ENCODE measurements at places on chromosomes 3 and 15.

DNA sequence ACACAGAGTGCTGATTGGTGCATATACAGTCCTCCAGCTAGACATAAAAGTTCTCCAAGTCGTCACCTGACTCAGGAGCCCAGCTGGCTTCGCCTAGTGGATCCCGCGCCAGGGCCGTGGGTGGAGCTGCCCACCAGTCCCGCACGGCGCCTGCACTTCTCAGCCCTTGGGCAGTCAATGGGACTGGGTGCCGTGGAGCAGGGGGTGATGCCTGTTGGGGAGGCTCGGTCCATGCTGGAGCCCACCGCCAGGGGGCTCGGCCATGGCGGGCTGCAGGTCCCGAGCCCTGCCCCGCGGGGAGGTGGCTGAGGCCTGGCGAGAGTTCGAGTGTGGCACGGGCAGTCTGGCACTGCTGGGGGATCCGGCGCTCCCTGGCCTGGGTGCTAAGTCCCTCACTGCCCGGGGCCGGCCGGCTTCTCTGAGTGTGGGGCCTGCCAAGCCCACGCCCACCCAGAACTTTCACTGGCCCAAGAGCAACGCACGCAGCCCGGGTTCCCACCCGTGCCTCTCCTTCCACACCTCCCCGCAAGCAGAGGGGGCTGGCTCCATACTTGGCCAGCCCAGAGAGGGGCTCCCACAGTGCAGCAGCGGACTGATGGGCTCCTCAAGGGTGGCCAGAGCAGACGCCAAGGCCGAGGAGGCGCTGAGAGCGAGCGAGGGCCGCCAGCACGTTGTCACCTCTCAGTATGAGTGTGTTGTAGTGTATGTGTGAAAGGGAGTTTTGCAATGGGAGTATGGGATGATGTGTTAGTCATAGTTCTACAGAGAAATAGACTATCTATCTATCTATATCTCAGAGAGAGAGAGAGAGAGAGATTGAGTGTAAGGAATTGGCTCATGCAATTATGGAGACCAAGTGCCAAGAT lies 69.0 kb downstream of the UBE2E2 start:
- DNase-seq = no peak

DNA sequence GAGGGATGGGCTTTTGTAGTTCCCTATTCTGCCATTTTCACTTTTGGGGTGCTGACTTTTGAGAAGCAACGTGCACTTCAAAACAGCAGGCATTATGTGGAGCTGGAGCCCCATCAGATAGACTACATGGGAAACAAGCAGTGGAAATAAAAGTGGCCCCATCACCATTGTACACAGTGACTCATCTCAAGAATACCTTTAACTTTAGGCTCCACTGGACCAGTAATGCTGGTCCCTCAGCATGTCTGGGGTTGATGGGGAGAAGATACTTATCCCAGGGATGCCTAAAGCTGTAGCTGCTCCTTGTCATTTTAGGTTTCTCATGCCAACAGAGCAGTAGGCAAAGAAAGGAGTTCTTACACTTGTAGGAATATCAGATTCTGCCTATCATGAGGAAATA lies 45.0 kb downstream of the LSM3 start:
- no peak for DNase-seq

DNA sequence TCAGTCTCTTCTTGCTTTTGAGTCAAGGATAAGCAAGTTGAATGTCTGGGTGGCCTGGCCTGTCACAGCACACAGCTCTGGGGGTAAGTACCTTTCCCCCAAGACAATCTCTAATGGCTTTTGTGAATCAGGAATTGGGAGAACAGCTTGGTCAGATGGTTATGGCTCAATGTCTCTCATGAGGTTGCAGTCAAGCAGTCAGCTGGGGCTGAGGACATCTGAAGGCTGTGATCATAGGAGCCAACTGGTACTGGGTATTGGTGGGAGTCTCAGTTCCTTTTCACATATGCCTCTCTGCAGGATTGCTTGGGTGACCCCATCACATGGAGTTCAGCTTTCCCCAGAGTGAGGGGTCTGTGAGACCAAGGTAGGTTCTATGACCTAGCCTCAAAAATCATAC lies 33.0 kb upstream of the TMEM158 start:
- no peak for DNase-seq

DNA sequence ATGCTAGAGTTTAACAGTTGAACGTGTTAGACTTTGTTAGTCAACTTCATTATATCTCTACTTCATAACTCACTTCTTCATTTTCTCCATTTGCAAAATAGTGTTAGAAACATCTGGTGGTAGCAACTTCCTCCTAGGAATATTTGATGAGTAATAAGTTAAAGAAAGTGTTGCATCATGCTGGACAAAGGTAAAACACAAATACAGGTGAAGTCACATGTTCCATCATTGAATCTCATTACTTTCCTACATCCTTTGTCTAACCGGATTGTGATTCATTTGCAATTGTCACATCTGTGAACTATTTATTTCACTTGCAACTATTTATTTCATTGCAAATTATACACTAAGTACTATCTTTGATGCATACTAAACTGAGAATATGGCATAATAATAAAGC lies 186.5 kb downstream of the TUSC7 start:
- no peak for DNase-seq

DNA sequence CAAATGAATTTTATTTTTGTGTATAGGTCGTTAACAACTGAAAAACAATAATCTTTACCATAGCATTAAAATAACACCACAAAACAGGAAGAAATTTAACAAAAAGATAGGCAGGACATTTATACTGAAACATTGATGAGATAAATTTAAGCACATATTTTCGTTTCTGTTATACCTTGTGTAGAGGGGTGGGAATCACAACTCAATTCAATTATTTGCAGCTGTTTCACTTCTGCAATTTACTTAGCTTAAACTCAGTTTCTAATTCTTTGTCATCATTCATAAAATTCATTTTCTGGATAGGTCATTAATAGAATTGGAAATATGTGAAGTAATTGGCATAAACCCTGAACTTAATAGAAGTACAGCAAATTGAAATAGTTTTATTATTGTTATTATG lies 42.3 kb downstream of the TP63 start:
- DNase-seq = no peak

DNA sequence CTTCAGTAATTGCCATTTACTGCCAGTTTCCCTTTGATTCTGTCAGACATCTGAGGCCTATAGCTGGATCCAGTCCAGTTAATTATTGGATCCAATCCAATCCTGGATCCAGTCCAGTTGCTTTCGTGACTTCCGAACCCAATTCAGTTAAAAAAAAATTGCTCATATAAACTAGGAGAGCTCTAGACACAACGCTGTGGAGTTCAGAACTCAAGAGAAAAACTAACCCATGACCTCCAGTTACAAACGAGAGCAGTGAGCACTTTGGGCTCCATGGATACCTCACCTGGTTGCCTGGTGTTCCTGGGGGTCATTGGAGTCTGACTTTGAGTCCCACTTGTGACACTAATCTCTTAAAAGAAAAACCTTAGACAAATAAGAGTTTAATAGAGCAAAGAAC lies 269.8 kb downstream of the THSD4 start:
- no peak for DNase-seq

DNA sequence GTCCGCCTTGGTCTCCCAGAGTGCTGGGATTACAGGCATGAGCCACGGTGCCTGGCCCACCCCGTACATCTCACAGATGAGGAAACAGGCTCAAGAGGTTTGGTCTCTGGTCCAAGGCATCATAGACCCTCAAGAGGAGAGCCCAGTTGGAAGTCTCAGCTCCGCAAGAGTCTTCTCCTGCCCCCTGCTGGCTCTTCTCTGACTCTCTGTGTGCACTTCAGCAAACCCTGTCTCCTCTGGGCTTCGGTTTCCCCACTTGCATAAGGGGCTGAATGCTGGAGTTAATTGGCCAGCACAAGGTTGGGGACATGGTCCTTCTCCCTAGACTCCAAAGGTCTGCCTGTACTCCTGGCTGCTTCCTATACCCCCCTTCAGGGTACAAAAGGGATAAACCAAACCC lies 3.9 kb downstream of the MST1R start:
- no peak for DNase-seq

- DNase-seq = no peak
These were observed 241.8 kb upstream of the SLCO3A1 start for GRCh38 chr15:91611561-91612323.

DNA sequence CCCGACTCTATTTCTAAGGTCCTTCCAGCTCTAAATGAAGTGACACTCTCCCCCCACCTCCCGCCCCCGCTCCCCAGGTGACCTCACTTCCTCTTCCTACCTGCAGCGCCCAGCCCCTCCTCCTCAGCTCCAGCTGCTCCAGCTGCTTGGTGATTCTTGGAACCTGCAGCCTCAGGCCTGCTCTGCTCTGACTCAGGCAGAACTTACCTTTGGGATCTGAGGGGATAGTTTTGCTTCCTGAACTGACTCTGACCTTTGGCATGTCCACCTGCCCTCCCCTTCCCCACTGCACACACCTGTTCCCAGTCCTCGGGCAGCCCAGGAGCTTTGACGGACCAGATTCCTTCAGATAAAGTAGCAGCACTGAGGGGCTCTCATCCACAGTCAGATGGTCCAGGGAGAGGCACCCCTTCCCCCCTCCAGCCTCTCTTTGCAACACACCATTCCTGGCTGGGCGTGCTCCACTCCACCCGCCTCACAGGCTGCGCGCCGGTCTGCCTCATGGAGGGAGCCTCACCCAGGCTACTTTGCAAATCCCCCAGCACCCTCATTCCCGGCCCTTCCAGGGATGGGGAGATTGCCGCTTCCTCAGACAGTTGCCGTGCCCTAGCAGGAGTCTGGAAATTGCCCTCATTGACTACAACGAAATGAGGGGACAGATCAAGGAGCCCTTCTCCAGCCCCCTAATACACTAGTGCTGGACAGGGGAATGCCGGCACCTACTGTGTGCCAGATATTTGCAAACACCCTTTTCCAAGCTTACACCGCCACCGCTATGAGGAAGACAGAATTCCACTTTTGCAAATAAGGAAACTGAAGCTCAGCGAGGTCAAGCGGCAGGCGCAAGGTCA lies 692 bp upstream of the C15orf39 start:
- DNase-seq = peak; percentile 61

GRCh38 chr3:55690177-55690576 lies 203.1 kb upstream of the WNT5A start:
- no peak for DNase-seq

DNA sequence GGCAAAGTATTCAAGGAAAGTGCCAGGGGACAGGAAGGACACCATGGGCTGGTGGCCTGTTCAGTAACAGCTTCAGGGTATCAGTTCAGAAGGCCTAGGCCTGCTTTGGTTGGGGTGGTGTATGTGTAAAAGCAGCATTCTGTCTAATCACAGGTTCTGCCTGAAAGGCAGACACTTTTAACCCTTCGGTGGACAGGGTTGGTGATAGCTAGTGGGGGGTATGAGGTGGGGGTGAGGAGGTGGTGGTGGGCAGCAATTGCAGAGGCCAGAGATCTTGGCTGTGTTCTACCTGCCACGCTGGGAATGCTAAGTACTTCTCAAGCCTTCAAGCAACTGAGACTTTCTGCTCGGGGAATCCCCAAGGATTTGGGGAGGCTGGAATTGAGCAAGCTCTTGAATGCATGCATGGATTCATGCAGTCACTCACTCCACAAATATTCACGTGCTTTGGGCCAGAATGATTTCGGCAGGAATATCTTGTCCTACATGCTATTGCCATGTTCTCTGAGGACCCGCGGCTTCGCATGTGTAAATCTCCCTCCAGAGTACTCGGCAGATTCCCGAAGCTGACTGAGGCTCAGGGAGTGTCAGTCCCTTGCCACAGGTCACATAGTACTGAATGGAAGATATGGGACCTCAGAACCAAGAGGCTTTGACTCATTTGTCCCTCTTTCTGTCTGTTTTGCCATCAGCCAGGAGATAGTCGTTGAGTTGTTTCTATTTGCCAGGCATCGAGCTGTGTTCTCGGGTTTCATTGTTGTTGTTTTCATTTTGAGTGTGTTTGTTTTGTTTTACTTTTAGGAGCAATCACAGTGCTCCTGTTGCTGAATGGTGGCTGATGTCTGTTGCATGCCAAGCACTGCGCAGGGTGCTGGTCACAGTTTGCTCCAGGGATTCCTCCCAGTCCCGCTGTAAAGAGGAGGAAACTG lies 65.5 kb downstream of the SMAD3 start:
- peak; percentile 50 for DNase-seq

GRCh38 chr3:47377186-47377585 lies 3.6 kb upstream of the PTPN23 start:
- DNase-seq = no peak

DNA sequence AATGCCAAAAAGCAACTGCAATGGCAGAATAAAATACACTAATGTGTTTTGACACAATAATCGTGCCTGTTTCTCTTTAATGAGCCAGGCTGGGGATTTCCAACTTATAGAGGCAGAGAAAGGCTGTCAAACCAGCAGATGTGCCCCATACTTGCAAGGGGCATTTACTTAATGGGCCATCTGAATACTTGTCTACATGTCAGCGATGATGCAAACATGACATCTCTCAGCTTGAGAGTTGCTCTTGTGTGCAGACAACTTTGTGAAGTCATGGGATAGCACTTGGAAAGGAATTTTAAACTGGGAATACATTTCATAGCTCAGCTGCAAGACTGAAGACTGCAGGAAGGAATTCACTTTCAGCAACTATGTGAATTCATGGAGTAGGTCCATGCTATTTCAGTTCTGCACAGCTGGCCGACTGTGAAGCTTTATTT lies 127.4 kb upstream of the ADAMTS9 start:
- peak; percentile 30 for DNase-seq

GRCh38 chr15:54082836-54083492 lies 104.7 kb downstream of the UNC13C start:
- DNase-seq = peak; percentile 21

DNA sequence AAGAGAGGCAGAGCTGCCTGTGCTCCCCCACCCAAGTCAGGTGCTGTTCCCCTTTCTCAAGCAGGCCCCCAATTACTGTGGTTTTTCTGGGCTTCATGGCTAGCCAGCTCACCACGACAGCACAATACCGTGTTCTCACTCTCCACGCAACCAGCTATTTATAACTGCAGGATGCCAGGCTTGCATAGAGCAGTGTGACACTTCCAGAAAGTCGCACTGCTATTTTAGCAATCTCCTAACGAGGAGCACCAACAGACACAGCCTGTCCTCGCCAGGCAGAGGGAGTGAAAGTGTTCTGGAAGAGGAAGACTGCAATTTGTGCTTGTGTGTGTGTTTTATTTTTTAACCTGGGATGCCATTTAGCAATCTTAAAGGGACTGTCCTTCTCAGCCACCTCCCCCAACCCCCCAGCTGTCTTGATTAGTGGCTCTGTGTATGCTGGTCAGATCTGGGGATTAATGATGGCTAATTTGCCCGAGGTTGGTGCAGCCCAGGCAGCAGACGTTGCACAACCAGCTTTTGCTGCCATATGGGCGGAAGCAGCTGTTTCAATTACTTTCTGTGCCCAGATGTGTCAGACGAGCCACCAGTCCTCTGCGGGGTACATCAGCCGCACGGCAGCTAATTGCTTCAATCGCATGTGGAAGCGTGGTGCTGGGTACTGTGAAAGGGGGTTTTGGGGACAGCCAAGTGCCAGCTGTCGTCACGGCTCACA lies 268.0 kb upstream of the ARRDC4 start:
- DNase-seq = no peak

GRCh38 chr15:73424506-73424905 lies 18.5 kb upstream of the REC114 start:
- DNase-seq = no peak

- DNase-seq = peak; percentile 29
These were observed 10.7 kb upstream of the DHX36 start for GRCh38 chr3:154334973-154335420.

Measured in AG20443 (cell line).